ENCODE measurements at places on chromosomes 4 and X.

DNA sequence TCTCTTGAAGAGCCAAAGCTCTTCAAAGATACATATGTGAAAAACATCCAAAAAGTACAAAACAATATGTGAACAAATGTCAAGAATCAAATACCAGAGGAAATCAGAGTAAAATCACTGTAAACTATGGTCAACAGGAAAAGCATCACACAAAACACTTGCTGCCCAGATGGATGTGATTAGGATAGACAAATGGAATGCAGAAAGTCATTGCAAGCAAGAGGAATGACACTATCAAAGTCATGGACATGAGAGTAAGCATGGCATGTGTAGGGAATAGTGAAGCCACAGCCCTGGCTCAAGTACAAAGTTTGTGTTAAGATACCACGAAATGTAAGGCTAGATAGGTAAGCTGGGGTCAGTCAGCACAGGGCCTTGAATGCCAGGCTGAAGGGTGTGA, 37.7 kb downstream of the CLDN2 start:
- DNase-seq, result no peak

DNA sequence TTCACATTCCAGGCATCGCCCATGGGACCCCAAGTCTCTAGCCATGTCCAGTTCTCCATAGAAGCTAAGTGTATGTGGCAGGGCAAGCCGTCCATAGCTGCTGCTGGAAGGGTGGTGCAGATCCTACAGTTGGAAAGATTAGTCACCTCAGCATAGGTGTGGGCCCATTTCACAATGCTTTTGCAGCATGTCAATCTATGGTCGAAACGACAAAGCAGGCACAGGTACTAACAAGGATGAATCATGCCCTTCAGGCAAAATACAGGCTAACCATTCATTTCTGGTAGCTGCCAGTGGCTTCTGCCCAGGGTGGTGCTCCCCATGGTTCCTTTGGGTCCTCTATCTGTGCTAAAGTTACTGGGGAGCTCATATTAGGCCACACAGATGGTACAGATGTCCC, 225.2 kb downstream of the ADGRL3 start:
- DNase-seq, result no peak

DNA sequence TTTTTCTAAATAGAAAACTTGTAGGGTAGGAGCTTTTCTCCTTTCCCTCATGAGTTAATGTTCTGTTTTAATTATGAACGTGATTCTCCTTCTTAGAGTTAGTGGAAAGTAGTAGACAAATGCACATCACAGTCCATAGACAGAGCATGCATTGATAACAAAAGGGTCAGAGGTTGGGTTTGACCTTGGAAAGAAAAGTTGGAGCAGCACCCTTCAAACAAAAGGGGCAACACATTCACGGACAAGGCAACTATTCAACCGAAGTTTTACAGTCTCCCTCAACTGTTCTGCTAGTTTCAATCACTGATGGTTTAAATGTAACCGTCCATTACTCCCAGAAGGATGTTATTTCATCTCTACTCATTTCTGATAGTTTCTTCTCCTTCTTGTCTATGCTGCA, 103.4 kb upstream of the MAOA start:
- DNase-seq, result no peak

GRCh38 chr4:78656968-78657445, 105.4 kb downstream of the ANXA3 start:
- DNase-seq, result peak; percentile 44

- no peak for DNase-seq
Measured at GRCh38 chr4:189502841-189503435, 437.7 kb upstream of the FRG1 start.

DNA sequence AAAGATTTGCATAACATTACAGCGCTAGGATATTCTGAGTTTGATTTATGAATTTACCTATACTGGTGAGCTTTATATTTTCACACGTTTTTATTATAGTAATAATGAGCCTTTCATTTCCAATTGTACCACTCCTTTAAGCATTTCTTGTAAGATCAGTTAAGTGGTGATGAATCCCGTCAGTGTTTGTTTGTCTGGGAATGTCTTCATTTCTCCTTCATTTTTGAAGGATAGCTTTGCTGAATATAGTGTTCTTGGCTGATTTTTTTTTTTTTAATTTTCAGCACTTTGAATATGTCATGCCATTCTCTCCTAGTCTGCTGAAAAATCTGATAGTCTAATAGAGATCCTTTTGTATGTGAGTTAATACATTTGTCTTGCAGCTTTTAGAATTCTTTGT, 70.1 kb downstream of the IL15 start:
- DNase-seq, result no peak

- DNase-seq, result no peak
Measured at GRCh38 chrX:153693216-153694086, 5.7 kb downstream of the SLC6A8 start.

DNA sequence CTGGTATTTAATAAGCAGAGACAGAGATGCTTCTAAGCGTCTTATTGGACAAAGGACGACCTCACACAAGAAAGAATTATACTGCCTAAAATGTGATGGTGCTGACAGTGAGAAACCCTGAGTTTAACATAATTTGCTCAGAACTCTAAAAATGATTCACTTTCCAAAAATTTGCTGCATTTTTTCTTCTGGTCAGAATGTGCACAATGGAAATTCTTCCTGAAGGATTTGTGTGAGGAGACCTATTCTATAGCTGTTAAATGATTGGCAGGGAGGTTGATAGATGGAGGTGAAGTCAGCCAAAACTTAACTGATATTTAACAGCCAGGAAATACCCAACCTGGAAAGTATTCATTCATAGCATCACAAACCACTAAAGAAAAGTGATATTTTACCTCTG, 1.7 kb downstream of the MAGEC3 start:
- peak; percentile 50 for DNase-seq

- no peak for DNase-seq
Measured at GRCh38 chrX:48938721-48939425, 18.5 kb downstream of the OTUD5 start.

- no peak for DNase-seq
Measured at GRCh38 chr4:14863418-14864364, 138.6 kb upstream of the CPEB2 start.

All from astrocyte (in vitro differentiated cells and primary cell).